ENCODE measurements at places on chromosomes 4 and X.

- no peak for DNase-seq
Observed at GRCh38 chr4:119211867-119212233, 663 bp upstream of the USP53 start.

DNA sequence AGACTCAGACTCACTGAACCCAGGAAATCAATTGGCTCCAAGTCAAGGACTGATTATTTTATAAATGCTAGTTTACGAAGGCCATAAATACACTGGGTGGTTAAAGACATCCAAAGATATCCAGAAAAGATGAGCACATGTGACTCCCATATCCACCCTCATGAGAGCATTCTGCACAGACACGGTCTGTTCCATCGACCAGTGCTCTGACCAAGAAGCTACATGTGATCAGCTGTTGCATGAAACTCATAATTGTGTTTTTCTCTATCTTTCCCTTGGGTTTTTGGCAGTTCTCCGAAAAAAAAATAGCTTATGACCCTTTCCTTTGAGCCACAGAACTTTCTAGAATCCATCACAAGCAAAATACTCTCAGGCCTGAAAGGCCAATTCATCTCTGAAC, 2.7 kb upstream of the PIR start:
- no peak for DNase-seq

DNA sequence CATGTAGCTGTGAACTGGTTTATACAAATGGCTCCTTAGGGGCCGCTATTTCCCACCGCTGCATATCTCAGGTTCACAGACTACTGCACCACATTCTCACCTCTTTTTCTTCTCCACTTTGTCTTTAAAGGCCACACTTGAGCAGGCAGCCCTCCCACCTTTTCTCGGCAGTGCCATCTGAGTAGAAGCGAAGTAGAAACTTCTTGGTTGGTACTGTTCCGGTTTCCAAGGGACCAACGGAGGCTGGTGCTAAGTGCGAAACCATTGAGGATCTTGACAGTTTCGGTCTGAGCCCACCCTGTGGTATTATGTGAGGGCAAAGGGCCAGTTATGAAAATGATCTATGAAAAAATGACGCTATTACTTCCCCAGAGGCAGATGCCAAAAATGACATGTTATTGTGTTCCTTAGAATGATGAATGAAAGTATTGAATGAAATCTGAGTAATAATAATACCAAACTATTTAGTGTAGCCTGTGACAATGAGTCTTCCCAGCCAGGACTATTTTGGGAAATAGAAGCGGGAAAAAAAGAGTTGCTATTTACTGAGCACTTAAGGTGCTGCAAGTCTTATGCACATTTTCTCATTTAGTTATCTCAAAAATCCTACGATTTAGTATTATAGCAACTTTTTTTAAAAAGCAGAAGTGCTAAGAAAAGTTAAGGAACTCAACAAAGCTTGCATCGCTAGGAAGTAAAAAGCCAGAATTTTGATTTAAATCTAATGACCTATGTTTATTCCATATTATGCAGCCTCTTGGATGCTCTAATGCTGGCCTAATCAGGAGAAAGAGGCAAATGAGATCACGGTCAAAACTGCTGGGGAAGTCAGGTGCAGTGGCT, 29.6 kb upstream of the CHRNA9 start:
- no peak for DNase-seq

- no peak for DNase-seq
Observed at GRCh38 chrX:729583-730409, 99.2 kb downstream of the SHOX start.

DNA sequence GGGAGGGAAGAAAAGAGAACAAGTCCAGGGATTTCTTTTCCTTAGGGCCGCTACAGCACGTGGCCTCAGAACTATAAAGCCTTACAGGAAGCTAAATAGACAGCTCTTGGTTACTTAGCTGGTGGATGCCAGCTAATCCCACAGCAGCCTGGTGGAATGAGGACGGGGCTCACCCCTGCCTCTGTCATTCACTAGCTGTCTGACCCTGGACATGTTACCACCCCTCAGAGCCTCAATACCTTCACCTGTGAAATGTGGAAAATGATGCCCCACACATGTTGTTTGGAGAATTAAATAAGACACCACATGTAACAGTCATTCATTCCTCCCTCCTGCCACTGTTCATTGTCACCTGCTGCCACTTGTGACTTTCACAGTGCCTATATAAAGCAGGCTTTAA, 15.7 kb downstream of the CCKAR start:
- DNase-seq: no peak

GRCh38 chr4:85700362-85700761, 225.4 kb downstream of the ARHGAP24 start:
- DNase-seq: no peak

DNA sequence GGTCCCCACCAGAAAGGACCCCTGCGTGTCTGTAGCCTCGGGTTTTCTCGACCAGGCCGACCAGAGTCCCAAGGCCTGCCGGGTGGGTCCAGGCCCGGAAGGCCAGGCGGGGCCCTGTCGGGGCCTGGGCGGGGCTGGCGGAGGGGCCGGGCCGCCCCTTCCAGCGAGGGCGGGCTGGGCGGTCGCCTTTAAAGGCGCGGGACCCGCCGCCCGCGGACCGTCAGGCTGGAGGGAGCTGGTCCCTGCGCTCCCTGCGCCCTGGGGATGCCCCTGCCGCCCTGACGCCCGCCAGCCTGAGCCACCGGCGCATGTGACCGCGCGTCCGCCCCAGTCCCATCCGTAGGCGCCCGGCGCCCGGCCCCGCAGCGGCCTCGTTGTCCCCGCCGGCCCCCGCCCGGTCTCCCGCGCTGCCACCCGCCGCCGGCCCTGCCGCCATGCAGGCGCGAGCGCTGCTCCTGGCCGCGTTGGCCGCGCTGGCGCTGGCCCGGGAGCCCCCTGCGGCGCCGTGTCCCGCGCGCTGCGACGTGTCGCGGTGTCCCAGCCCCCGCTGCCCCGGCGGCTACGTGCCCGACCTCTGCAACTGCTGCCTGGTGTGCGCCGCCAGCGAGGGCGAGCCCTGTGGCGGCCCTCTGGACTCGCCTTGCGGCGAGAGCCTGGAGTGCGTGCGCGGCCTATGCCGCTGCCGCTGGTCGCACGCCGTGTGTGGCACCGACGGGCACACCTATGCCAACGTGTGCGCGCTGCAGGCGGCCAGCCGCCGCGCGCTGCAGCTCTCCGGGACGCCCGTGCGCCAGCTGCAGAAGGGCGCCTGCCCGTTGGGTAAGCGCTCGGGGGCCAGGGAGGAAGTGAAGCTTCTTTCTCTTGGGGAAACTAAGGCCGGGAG, at the start of gene HTRA3:
Gene HTRA3 (plus strand): TSS at position 220 of the 883 bp plus-strand sequence. CDS start 215 bp downstream, at position 435.
- peak; percentile 80 for DNase-seq

- no peak for DNase-seq
Observed at GRCh38 chrX:142296421-142296820, 91.3 kb upstream of the MAGEC2 start.

- peak; percentile 22 for DNase-seq
Observed at GRCh38 chr4:186840222-186840701, 116.6 kb upstream of the FAT1 start.

DNA sequence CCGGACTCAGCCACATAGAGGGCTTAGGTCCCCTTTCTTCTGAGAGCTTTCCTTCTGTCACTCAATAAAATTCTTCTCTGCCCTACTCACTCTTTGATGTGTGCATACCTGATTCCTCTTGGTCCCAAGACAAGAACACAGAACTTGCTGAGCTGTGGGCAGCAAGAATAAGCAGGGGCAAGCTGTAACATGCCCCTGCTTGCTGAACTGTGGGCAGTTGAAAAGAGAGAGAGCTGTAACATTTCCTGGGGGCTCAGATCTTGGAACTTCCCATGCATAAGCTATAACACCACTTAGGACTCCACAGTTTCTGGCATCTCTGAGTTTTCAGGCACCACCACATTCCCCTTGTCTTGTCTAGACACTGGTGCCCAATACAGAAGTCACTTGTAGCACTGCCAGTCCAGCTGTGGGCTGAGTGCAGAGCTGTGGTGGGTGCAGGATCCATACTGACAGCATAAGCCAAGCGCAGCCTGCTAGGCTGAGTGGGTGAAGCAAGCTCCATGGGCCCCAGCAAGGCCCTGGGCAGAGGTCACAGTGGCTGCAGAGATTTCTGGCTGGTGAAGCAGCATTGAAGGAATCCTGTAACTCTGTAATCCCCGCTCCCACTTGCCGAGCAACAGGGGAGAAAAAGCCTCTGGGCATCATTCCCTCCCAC, 241.2 kb downstream of the PCDH10 start:
- DNase-seq: no peak

GRCh38 chr4:87783781-87784180, 15.6 kb upstream of the IBSP start:
- DNase-seq: no peak

DNA sequence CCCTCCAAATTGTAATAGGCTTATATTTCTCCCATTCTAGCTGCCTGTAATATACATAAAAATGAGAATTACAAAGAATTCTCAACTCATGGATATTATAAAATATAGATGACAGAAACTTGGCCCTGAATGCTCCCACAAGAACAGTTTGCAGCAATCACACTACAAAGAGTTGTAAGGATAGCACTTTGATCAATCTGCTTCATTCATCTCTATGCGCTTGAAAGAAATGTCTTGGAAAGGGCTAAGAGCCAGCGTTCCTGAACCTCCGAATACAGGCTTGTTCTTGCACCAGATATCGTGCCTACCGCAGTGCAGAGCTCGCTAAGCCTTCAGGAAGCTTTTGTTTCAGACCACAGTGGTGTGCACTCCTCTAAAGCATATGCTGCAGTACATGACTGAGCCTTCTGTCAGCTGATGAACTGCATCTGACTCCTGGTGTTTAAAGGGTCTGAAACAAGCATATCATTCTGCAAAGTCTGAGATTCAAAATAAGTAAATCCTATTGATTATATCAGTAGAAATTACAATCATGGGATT, 417.6 kb upstream of the ZFP42 start:
- no peak for DNase-seq

DNA sequence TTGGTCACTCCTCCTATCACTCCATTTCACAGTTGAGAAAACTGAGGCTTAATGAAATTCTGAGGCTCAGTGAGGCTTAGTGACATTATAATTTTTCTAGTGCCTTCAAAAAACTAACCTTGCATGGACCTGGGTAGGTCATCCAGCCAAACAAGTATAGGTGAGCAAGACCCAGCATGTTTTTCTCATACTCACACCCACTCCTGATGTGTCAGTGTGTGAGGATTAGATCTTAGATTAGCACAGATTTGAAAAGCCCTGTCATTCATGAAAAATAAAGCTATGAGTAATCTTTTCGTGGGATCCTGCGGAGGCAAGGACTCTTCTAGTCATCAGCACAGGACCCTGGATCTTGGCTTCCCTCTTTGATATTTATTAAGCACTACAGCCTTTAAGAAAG, 146.7 kb downstream of the CHIC2 start:
- no peak for DNase-seq

DNA sequence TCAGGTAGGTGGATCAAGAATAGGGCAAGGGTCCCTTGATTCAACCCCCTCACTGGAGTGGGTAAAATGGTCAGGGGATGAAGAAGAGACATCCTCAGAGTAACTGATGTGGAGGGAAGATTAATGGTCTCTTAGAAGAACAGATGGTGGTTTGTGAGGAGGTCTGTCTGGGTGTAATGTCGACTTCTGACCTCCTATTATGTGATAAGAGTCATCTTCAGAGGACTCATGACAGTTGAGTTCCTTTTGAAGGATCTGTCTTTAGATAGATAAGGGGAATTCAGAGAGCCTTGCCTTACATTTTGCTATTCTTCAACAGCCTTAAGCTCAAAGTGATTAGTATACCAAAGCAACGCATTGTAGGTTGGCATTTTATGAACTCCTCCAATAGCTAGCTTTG, 27.1 kb upstream of the MAGEA8 start:
- DNase-seq: no peak

DNA sequence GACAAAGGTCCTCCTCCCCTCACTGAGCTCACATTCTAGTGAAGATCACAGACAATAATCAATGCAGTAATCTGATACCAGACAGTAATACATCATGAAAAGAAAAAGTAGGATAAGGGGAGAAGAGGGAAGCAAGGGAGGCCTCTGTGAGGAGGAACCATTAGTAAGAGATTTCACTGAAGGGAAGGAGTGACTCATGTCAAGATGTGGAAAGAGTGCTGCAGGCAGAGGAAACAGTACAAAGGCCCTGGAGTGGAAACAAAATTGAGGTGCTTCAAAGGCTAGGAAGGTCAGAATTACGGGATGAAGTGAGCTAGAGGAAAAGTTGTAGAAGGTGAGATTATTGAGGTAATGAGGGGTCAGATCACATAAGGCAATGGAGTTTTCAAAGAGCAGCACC, 38.1 kb downstream of the LAMTOR3 start:
- no peak for DNase-seq

All from ovary (tissue), 10 donors.